ENCODE measurements at places on chromosomes 6 and 20.

DNA sequence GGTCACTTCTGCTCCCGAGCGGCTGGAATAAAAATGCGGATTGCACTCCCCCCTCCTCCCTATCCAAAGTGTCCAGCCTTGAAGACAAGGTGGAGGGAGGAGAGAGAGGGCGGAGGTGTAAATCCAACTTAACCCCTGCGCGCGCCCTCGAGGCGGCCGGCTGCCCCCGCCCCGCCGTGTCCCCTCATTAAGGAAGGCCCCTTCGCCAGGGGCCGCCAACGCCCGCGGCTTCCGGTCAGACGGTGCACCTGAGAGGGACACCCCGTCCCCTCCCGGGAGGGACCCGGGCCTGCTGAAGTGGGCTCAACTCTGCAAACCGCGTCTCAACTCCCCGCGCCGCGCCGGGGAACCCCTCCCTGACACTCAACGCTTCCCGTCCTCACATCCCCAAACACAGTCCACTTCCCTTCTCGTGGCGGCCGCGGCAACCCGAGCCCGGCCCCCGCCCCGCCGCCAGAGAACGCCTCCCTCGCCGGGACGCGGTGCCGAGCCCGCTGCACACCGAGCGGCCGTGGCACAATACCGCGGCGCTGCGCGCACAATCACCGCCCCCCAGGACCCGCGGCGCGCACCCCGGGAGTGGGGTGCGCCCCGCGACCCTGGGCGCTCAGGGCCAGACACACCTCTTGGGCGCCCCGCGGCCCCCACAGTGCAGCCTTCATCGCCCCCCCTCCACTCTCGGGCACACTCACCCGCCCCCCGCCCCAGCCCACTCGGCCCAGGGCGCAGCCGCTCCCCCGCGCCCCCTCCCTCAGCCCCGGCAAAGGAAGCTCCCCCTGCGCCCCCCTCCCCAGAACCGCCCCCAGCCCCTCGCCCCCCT is 102.5 kb downstream of the NOL4L start:
- DNase-seq = peak; percentile 46

- DNase-seq = no peak
These were observed 195.7 kb upstream of the KCNG1 start for GRCh38 chr20:51218603-51219002.

DNA sequence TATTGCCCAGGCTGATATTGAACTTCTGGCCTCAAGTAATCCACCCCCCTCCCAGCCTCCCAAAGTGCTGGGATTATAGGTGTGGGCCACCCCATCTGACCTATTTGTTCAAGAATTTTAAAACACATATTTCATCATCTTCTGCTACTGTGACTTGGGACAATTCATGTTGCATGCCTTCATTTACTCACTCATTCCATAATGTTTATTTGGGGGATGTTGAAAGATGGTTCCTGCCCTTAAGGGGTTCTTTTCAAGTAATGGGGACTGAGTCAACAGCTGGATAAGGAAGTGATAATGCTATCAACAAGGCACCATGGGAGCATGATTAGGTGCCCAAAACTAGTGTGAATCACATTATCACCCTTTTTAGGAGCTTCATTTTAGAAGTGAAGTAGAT is 62.0 kb downstream of the CRYBG1 start:
- DNase-seq = no peak

DNA sequence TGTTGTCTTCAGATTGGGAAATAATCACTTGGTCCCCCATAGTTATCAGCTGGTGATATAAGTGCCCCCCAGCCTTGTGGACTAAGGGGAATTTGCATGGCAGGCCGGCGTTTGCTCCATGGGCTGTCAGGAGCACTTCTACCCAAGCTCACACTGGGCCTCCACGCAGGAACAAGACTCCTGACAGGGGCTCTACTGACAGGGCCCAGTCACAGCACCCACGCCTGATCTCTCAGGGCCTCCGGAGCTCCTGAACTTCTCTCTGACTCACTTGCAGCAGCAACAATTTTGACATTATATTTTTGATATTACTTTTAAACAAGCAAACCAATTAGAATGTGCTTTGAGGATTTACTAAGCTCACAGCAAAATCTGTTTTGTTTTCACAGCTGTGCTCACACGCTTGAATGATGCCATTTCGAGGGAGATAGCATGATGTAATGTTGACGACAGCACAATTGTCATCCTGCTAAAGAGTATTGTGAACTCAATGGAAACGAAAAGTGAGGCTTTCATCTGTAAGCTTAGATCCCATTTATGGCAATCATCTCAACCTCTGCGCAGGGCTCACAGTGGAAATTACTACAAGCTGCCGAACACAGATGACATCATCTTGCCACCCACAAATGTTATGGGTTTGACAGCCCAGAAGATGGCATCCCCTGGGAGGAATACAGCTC is 28.7 kb upstream of the TXNDC5 start:
- DNase-seq = no peak

DNA sequence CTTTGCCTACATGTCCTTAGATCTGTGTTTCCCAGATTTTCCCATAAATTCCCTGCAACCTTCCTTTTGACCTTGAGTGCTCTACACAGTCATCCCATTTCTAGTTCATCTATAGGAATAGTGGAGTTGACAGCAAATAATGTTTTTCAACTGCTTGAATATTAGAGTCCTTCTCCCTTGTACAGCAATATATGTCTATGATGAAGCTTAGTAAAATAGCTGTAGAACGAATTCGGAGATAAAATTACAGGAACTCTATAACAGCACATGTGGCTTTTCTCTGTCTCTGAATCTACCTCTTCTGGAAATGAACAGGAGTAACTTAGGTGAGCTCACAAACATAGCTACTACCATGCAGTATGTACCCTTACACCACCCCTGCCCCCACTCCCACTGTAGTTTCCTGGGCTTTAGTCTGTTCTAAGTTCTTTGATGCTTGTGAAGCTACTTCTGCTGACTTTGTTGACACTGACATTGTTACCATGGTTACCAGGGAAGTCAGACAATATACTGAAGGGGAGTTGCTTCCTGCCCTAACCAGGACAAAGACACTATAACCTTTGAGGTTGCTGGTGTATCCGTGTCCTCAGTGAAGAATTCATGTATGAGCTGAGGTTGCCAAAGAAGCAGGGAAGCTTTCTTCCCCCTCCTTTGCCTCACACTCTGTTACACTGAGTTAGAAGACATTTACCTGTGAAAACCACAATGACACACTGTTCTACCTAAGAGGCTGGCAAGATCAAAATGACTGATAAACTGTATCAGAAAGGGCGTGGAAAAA is 35.8 kb upstream of the SHLD1 start:
- DNase-seq = peak; percentile 70

DNA sequence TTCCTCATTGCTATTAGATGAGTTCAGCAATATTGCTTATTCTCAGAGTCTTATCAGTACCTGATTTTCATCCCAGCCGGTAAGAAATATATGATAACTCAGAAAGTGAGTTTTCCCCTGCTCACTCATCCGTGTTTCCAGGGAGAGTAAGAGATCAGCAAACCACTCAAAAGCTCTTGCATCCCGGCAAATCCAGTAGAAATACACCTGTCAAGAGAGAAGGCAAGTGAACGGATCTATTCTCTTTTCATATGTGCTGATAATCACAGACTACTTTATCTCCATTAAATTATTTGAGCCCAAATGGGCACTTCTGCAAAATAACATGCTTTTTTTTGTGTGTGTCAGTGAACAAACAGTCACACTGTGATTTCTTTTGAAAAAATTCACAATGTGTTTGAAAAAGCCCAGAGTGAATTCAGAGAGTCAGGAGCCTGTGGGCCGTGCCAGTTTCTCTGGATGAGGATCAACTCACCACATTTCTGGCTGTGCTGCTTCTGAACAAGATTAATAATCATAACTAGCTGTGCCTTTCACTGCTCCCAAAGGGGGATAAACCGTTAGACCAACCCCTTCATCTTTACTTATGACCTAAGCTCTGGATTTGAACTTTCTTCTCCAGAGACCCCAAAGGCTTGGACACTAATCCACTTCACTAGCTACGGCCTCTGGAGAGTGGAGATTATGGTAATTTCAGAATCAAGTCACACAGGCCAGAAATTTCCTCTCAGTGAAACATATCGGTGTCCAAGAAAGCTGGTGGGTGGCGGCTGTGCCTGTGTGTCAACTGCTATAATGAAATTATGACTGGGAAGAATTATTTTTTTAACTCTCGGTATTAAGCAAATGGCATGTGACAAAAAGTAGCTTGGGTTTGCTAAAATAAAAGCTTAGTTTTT is 44.2 kb downstream of the NOX3 start:
- DNase-seq = no peak

- no peak for DNase-seq
These were observed 233.7 kb downstream of the THBS2 start for GRCh38 chr6:169019727-169020491.

GRCh38 chr6:135944120-135944519 is 92.6 kb downstream of the PDE7B start:
- no peak for DNase-seq

DNA sequence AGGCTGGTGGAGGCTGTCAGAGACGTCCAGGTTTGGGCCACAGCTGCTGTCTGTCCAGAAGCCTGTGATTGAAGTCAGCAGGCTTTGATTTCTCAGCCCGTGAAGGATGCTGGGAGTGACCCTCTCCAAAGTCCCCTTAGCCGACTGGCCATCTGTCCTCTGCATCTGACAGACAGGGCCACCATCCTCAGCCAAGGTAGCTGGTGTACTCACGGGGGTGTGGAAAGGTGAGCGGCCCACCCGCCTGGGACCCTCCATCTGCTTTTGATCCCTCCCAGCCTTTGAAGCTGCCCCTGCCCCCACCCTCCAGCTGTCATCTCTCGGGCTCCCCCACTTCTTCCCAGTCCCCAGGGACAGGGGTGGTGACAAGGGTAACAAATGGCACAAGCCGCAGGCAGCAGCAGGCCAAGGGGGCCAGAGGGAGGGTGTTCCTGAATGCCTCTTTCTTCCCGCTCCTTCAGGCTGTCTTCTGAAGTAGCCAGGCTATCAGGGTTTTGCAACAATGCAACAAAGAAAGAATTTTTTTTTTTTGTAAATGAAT is 84.4 kb downstream of the EYA2 start:
- DNase-seq = no peak

- DNase-seq = no peak
These were observed 31.8 kb upstream of the EMILIN3 start for GRCh38 chr20:41398408-41398807.

DNA sequence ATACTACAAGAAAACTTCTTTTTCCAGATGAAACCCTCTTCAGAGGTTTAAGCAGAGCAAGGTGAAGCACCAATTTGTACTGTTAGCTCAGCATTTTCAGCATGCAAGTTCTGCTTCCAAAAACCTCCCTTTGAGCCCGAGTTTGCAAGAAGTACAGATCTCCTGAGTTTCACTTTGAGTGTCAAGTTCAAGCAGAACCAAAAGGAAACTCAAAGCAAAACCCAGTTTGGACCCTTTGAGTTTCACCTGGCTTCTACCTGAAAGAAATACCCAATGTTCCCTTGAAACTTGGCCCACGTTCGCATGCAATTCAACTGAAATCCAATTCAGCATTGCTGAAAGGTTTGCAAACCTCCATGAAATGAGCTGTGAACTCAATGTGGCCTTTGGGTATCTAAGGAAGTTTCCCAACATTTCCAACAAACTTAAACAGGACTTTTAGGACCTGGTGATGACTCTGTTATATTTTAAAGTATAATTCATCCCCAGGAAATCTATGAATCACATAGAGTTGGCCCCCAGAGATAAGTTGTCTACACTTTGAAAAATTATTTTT is 62.9 kb upstream of the HBS1L start:
- peak; percentile 42 for DNase-seq

- no peak for DNase-seq
These were observed 2.3 kb upstream of the CITED2 start for GRCh38 chr6:139376604-139377218.

DNA sequence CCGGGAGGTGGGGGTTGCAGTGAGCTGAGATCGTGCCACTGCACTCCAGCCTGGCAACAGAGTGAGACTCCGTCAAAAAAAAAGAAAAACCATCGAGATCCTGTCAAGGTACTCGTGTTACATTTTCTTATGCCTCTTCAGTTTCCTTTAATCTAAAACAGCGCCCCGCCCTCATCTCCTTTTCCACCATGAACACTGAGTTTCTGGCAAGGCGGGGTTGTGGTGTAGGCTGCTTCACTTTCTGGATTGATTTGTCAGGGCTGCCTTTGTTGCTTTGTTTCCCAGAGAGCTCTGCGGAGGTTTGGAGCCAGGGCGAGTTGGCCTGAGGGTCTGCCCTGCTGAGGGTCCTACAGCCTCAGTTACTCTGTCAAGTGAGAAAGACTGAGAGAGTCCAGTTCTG is 8.9 kb downstream of the ITPR3 start:
- peak; percentile 27 for DNase-seq

DNA sequence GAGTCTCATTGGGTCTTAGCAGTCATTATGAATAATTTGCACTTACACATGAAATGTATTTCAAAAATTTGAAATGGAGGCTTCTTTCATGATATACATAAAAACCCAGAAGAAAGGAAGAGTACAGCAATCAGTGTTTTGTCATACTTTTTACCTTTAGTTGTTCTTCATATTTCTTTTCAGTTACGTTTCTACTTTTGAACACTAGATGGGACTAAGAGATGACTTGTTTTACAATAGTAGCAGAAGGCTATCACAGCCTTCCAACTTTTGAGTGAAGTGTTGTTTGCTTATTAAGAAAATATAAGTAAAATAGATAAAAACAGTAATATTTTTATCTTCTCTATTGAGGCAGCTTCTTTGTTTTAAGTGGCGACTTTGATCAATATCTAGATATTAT is 58.1 kb downstream of the L3MBTL3 start:
- no peak for DNase-seq

DNA sequence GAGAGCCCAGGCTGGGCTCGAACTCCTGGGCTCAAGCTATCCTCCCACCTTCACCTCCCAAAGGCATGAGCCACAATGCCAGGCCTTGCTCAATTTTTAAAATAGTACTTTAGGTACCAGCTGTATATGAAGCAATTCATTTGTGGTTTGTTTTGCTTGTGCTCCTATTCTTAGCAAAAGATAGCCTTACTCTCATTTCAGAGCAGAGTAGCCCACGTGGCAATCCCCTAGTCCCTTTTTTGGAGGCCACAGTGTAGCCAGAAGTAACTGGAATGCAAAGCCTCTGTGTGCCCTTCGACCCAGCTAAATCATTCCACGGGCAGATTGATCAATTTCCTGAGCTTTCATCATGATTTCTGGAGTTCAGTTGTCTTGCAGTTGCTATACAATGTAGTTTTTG is 372.2 kb downstream of the NRN1 start:
- no peak for DNase-seq

- no peak for DNase-seq
These were observed 304.6 kb downstream of the THBS2 start for GRCh38 chr6:168948990-168949531.

DNA sequence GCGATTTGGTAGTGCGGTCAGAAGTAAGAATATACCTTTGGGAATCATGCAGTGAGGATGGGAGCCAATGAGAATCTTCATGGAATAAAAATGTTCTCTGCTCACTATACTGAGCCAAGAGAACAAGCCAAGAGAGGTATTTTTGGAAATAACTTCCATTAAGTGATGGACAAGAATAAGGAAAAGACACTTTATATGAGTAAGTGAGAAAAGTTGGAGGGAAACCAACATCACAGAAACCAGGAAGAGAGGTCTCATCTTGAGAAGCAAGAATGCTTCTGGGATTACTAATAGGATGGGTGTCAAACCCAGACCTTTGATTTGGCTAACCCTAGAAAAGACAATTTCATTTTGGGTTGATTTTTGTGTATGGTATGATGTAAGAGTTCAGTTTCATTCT is 181.2 kb upstream of the JAG1 start:
- DNase-seq = no peak
